ENCODE measurements at places on chromosomes 12 and 14.

DNA sequence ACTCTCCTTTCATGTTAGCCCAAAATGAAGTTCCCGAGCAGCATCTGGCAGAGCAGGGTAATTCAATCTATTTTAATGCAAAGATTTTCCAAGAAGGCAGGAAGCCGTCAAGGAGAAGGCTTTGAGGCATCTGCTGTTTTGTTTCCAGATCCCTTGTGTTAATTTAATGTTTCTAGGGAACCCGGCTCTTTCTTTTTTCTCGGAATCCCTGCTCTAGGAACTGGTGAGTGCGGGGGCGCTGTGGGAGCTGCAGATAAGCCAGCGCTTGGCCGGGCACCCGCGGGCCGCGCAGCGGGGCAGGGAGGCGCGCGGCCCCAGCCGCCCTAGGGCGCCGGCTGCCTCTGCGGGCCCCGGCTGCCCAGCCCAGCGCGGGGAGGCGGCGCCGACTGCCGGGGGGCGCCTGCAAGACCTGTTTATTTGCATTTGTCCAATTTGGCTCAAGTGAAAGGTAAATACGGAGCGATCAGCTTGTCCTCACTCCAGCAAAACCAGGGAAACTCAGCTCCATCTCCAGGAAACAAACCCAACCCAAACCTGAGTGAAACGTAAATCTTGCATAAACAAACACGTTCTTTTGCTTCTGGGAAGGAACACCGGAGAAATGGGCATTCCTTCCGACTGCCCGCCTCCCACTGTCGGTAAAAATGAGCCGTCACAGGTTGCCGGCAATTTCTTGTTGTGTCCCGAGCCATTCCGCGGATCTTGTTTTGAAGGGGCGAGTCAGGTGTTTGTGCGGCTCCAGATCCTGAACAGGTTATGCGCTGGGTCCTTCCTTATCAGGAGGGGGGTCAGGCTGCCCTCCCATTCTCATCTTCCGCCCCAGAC, 65.1 kb downstream of the CRADD start:
- peak; percentile 81 for DNase-seq

DNA sequence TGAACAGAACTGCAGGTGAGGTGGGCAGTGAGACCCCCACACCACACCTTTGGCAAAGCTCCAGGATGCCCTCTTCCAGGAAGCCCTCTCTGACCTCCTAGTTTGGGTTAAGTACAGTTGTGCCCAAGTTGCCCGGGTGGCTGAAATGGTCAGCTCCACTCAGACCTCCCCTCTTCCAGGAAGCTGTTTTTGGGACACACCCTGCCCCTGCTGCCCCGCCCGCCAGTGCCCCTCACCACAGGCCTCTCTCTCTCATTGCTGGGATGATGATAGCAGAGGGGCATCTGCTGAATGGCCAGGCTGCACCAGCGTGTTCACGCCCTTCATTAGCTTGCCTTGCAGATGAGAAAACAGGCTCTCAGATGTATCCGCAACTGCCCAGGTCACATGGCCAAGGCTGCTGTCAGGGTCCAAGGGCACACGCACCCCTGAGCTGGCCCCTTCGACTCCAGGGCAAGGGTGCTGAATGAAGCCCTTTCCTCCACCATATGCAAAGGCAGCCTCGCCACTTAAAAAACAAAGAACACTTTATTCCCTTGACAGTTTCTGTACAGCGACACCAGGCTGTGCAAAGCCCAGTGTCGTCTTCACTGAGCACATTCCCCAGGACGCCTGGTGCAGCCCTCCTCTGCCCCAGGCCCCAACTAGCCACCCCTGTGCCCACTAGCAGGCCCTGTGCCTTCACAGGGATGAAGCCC, 15.5 kb downstream of the SLC25A29 start:
- DNase-seq: no peak

- no peak for DNase-seq
Observed at GRCh38 chr12:105843986-105844760, 294.6 kb downstream of the NUAK1 start.

DNA sequence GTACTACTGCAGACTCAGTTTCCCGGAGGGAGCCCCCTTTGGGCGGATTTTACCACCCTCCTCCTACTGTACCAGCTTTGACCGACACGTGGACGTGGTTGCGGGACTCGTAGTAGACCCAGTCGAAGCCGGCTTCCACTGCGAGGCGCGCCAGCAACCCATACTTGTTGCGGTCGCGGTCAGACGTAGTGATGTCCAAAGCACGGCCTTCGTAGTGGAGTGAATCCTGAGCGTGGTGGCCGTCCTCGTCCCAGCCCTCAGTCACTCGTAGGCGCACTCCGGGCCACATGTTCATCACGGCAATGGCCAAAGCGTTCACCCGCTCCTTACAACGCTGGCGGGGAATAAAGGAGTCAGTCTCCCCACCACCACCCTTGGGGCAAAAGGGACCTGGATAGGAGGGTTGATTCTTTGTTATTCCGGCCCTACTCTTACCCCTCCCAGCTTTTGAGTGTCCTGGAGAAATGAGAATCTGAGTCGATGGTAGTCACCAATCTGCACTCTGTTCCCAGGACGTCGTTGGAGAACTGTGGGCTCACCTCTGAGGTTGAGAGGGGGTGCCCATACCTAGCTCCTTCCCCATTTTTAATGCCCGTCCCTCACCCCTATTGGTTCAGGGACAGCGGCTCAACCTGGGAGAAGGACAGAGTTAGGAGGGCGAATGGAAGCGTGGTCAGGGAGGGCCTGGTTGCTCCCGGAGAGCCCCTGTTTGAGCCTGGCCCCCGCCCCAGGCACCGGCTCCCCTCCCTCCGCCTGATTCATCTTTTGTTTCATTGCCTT, 3.4 kb downstream of the DHH start:
- no peak for DNase-seq

DNA sequence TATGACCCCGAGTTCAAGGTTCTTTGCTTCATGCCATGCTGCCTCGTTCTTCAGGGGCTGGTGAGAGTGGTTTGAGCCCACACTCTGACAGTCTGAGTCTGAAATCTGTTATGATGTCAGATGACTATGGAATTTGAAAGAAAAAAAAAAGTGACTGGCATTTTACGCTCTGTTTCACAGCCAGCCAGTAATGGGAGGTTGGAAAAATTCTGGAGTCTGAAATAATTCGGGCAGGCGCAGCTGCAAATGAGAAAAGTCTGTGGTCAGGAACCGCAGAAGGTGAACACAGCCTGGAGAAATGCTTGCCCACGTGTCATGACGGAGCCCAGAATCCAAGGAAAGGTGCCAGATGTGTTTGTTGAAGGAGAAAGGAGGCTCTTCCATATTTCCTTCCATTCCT, 269.8 kb upstream of the PWP1 start:
- peak; percentile 45 for DNase-seq

DNA sequence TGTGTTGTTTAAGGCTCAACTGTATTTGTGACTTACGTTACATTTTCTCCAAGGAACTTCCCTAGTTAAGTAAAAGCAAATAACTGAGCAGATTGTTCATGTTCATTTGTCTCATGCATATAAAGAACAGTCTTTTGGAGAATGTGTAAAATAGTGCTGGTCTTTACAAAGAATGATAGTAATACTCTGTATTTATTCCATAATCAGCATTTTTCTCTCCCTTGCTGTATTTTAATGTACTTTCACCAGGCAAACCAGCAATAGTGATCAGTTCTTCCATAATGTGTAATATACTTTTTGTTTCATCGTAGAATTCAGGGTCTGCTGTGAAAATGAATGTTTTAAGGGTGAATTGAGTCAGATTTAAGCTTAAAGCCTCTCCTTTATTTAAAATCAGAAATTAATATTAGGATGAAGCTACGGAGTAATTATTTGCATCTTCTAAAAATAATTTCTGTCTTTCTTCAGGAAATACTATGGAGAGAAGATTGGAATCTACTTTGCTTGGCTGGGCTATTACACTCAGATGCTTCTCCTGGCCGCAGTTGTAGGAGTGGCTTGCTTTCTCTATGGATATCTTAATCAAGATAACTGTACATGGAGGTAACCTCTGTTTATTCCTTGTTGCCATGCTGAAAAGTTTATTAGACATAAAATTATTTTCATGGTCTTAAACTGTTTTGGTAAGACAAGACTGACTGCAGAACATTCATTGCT, 141.1 kb downstream of the ANO6 start:
- DNase-seq: no peak

DNA sequence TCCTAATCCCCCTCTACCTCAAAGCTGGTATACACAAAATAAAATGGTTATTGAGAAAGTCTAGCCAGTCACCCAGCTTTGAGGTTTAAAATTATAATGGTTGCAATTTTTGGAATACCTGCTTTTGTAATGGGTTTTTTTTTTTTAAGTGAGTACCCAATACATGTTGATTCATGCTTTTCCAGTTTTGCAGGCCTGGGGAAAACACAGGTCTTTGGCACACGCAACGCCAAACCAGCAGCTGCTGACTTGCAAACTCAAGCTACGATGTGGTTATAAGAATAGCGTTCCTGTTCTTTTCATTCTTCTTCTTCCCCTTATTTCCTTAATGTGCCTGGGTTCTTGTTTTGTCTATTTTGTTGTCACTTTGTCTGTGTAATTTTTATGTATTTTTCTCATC, 233.0 kb downstream of the EGLN3 start:
- DNase-seq: no peak

- DNase-seq: no peak
Observed at GRCh38 chr14:59566725-59567124, 9.9 kb downstream of the CCDC175 start.

DNA sequence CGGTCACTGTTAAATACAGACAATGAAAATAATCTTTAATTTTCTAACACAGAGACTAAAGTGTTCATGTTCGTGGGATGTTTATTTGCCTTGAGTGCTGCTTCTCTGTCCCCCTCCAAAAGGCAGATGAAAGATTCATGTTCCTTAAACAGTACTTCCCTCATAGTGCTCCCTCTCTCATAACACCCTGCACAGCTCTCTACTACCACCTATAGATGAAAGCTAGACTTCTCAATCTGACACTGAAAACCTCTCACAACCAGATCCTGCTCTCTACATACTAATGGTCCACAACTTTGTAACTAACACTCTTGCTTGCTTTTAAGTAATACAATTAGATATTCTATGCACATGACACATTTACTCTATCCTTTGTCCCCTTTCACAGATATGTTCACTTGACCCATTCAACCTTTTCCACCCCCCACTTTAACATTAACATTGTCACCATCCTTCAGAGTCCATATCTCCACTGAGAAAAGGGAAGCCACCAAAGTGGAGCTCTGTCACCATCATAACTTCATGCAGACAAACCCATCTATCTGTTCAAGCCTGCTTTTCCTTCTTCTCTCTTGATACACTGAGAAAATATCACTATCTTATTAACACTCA, 266.4 kb upstream of the USP15 start:
- peak; percentile 4 for DNase-seq

GRCh38 chr12:99709116-99709515, 61.6 kb downstream of the GARIN6 start:
- no peak for DNase-seq

GRCh38 chr14:104439625-104440024, 139.9 kb upstream of the C14orf180 start:
- DNase-seq: no peak
